ENCODE measurements at places on chromosomes 11 and 22. TPM values are rescaled to one million over a fixed set of nuclear protein-coding genes. Genes with fewer than 3 reads are reported as not detected.

DNA sequence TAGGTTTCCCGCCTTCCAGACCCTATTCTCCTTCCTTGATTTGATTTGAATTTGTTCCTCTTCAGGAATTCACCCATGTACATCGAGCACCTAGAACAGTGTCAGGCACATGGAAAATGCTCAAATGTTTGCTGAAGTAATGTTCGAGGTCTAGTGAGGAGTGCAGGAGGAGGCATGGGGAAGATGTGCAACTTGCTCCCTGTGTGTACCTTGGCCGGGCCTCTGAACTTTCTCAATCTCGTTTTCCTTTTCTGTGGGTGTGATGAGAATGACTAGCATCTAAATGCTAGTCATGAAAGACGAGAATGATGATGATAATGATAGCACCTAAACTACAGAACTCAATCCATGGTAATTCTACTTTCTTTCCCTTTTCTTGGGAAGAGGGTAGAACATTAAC lies 279.1 kb upstream of the PLET1 start:
- H3K27me3 ChIP-seq = peaks cover 6% of the 10 kb centered on the region
- no peak overlapping the region for H3K4me3 ChIP-seq
- peaks cover 13% of the 10 kb centered on the region for H3K4me1 ChIP-seq
- no peak for DNase-seq
- H3K36me3 ChIP-seq = no peaks in the 10 kb centered on the region

The VPREB3 gene
- not detected for total RNA-seq

The DRICH1 gene
- total RNA-seq = 2.2 TPM

DNA sequence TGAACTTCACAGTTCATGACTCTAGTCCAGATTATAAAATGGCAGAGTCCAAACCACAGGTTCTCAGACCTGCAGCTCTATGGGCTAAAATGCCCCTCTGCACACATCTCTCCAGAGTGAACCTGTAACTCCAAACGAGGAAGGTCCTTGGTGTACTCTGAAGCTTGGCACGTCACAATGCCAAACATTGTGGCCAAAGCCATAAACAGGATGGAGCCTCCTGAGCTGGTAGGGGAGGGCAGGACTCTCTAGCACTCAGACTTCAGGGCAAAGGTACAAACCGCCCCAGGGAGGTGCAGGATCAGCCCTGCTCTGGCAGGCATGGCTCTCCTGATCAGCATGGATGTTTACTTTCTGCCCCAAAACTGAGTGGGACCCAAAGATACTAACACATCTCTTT lies 2.3 kb downstream of the SCUBE2 start:
- peaks cover 7% of the 10 kb centered on the region for H3K4me1 ChIP-seq
- peaks cover 31% of the 10 kb centered on the region for H3K27me3 ChIP-seq
- no peak overlapping the region for H3K4me3 ChIP-seq
- no peak for DNase-seq

DNA sequence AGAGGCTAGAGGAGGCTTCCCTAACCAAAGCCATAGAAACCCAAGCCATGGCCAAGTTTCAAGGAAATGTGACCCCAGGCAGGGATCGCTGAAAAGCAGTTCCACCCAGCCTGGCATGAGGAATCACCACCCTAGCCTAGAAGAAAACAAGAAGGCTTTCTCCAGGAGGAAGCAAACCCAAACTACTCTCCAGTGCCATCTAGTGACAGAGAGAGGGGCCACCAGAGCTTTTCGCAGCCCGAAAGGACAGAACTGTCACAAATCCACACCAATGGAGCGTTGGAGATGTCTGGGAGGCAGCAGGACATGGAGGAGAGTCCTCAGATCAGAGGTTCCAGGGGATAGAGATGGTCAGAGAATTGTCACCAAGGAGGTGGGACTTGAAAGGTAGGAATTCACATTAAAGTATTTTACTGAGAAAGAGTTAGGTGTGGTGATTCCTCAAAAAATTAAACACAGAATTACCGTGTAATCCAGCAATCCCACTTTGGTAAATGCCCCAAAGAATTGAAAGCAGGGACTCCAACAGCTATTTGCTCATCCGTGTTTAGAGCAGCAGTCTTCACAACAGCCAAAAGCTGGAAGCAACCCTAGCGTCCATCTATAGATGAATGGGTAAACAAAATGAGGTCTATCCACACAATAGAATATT lies 67.3 kb upstream of the NUP50 start:
- H3K4me3 ChIP-seq = no peak overlapping the region
- H3K27ac ChIP-seq = no peak overlapping the region
- no peaks in the 10 kb centered on the region for H3K4me1 ChIP-seq
- H3K36me3 ChIP-seq = no peaks in the 10 kb centered on the region
- H3K27me3 ChIP-seq = no peaks in the 10 kb centered on the region
- DNase-seq = peak; percentile 35

DNA sequence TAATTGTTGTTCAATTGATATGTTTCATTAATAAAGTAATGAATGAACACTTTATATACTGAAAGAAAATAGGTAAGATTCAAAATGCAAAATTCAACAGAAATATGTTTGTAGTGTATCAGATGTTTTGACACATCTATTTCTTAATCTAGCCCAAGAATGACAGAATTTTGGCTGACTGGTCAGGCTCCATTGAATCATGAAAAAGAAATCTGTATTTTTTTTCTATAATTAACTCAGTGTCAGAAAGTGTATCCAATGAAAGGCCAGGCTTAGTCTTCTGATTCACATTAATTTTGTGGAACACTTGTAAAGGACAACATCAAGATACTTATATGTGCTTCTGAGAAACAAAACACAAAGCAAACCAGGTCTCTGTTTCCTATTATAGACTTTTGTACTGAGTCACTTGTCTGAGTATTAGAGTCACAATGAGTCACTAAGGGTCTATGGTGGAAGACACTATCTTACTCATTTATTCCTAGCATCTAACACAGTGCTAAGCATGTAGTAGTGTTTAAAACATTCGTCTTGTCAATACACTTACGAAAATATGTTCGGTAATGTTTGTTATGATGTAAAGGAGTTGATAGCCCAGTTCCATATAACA lies 297.7 kb upstream of the CCDC90B start:
- H3K27ac ChIP-seq = no peak overlapping the region
- DNase-seq = no peak
- no peaks in the 10 kb centered on the region for H3K4me1 ChIP-seq
- H3K36me3 ChIP-seq = no peaks in the 10 kb centered on the region
- no peaks in the 10 kb centered on the region for H3K27me3 ChIP-seq
- H3K4me3 ChIP-seq = no peak overlapping the region

All from CD4-positive, alpha-beta T cell (primary cell).